Stimulated activated CD4-positive, alpha-beta T cell treated with anti-CD3 and anti-CD28 coated beads, Interleukin-1b, Interleukin-23, amount 100 ng/mL, for 1 hour (primary cell): ENCODE measurements at places on chromosomes 11 and 22.
A peak's percentile ranks its signal among the peaks of the same experiment; 100 is the strongest.

DNA sequence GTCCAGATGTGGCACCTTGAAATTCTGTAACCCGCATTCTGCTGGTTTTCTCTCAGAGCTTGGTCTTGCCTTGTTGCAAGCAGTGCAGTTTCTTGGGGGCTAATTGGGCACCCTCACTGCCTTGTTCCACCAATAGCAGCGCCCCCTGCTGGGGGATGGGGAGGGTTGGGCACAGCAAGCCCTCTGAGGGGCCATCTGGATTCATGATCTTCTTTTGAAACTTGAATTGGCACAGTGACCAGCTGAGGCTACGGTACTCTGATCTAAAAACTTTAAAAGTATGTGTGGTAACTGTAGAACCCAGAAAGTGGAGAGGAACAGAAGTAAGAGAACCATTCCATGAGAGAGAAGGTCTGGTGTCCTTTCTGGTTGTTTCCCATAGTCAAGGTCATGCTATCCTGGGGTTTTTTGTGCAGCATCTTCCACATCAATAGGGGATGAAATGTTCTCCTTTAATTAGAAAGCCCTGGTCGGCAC is 64.2 kb downstream of the MED15 start:
- peak; percentile 36 for DNase-seq

- DNase-seq: no peak
Measured at GRCh38 chr22:39090426-39091064, 6.5 kb upstream of the APOBEC3H start.

GRCh38 chr11:58152781-58153180 is 27.5 kb upstream of the OR9I1 start:
- no peak for DNase-seq

GRCh38 chr11:97361812-97362378 is 972.1 kb downstream of the JRKL start:
- DNase-seq: no peak

DNA sequence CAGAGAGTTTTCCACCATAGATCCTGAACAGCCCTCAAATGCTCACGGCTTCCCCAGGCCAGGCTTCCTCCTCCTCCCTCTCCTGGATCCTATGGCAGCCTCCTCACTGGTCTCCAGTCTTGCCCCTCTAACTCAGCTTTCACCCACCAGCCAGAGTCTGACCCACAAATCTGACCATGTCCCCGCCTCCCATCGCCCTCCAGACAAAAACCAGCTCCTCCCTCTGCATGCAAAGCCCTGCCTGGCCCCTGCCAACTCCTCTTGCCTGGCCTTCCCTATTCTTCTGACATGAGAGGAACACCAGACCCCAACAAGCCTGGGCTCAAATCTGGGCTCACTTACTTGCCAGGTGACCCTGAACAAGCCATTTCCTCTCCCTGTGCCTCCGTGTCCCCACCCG is 32.4 kb upstream of the PDE2A start:
- no peak for DNase-seq

DNA sequence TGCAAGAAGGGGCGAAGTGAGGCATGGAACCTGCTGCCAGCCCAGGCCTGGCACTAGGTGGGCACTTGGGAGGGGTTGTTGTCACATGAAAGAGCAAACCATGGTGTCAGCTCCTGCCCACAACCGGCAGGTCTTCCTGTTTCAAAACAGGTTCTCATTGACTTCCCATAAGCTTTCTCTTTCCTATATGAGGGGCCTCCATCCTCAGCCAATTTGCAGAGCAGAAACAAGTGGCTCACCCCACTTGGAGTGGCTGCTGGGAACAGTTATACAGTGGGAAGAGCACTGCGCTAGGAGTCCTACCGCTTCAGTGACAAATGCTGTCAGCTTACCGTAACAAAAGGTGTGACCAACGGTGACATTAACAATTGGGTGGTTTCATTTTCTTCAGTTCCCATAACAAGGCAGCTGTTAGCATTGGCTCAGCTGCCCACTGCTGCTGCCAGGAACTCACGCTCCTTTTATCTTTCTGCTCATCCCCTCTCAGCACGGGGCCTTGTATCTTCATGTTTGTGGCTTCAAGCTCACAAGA is 10.2 kb upstream of the SSTR3 start:
- no peak for DNase-seq

DNA sequence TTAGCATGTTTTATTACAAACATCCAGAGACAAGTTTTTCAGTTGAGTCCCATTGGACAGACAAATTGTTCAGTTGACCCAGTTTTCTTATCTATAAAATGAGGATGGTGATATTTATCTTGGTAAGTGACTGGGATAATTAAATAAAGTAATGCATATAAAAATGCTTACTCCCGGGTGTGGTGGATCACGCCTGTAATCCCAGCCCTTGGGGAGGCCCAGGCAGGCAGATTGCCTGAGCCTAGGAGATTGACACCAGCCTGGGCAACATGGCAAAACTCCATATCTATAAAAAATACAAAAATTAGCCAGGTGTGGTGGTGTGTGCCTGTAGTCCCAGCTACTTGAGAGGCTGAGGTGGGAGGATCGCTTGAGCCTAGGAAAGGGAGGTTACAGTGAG is 15.6 kb upstream of the ACER3 start:
- no peak for DNase-seq

- no peak for DNase-seq
Measured at GRCh38 chr11:77677138-77677537, 39.5 kb upstream of the CLNS1A start.

GRCh38 chr11:104385884-104386283 is 221.9 kb upstream of the PDGFD start:
- no peak for DNase-seq

DNA sequence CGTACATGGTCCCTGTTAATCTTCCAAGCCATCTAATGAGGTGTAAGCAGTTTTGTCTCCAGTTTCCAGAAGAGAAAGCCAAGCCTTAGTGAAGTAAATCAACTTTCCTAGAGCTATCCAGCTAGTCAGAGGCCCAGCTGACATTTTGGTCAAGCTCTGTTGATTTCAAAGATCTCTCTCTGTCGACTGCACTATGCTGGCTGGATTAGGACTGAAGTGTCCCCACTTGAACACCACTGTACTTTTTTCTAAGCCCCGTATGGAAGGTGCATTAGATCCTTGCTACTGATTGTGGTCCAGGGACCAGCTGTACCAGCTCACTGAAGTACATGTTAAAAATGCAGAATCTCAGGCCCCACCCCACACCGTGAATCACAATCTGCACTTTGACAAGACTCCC is 176.5 kb upstream of the NAV2 start:
- no peak for DNase-seq

GRCh38 chr22:32733196-32733768 is 68.2 kb upstream of the TIMP3 start:
- DNase-seq: no peak

- DNase-seq: no peak
Measured at GRCh38 chr11:19793326-19793725, 80.7 kb downstream of the NAV2 start.

DNA sequence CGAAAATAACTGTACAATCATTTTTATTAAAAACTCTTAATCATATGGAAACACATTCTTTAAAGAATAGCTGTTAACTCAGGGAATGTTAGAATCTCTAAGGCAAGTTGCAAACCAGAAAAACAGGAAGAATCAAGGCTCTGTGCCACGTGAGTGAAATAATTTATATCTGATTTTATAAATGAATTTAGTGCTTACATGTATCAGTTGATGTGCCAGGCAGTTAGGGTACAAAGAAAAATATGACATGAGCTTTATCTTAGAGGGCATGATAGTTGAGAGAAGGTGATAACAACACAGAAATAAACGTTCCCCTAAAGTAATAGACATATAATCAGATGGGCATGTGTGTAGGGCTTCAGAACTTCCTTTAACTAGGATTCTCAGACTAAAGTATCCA is 734.5 kb upstream of the CCDC179 start:
- DNase-seq: no peak

GRCh38 chr22:35891442-35891841 is 137.2 kb downstream of the RBFOX2 start:
- no peak for DNase-seq

- no peak for DNase-seq
Measured at GRCh38 chr22:44448271-44448830, 49.7 kb downstream of the RTL6 start.

GRCh38 chr11:77140231-77140851 is 12.3 kb downstream of the MYO7A start:
- no peak for DNase-seq

- no peak for DNase-seq
Measured at GRCh38 chr11:16536513-16536912, 180.2 kb upstream of the SOX6 start.

- DNase-seq: no peak
Measured at GRCh38 chr22:19959587-19960490, 18.2 kb upstream of the TXNRD2 start.

- DNase-seq: no peak
Measured at GRCh38 chr11:16745950-16746605, 7.6 kb downstream of the C11orf58 start.

GRCh38 chr22:32021716-32022115 is 21.3 kb upstream of the SLC5A1 start:
- no peak for DNase-seq

GRCh38 chr11:6782720-6783119 is at the start of gene OR2AG1:
Gene OR2AG1 (plus strand): TSS chr11:6783020. CDS start chr11:6785038, 2,018 bp downstream.
- DNase-seq: no peak

DNA sequence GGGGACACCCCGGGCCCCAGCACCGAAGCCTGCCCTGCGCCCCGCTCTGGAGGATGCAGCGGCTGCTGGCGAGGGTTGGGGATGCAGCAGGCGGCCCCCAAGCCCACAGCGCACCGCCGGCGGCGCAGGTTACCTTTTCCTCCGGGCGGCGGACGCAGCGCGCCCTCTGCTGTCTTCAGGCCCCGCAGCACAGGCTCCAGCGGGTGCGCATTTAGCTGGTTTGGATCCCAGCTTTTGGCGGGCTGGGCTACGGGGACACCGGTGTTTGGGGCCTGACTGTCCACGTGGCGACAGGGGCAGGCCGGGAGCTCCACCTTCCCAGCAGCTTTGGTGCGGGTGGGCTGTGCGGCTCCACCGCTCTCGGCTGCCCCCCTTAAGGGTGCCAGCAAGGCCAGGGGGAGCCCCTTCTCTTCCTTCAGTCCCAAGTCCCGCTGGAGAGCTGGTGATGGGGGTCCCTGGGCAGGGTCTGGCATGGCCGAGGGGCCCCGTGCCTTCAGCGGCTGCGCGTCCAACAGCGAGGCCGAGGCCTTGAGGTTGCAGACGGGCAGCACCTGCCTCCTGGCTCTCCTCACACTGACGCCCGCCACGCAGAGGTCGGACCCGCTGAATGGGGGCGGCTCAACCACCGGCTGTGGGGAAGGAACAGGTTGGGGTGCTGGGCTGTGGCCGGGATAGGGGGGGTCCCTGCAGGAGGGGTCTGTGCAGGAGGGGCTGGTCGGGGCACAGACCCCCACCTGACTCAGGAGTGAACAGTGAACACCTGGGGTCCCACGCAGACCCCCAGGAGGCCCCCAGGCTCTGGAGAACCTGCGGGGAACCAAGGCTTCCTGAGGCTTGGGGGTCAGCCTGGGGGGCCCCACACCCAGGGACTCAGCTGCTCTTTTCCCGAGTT is 18.0 kb upstream of the IL17REL start:
- DNase-seq: peak; percentile 49

- no peak for DNase-seq
Measured at GRCh38 chr11:69159150-69159852, 3.6 kb downstream of the SMIM38 start.
